ENCODE measurements at places on chromosomes 6 and 20. TPM values are rescaled to one million over a fixed set of nuclear protein-coding genes. Genes with fewer than 3 reads are reported as not detected.
A peak's percentile ranks its signal among the peaks of the same experiment; 100 is the strongest.

- no peak for DNase-seq
Measured at GRCh38 chr6:145960918-145961589, 3.1 kb downstream of the SHPRH start.

GRCh38 chr20:10910535-10911178 is 236.9 kb upstream of the JAG1 start:
- DNase-seq: no peak

GRCh38 chr20:49477200-49477599 is 5.3 kb downstream of the KCNB1 start:
- DNase-seq: no peak

DNA sequence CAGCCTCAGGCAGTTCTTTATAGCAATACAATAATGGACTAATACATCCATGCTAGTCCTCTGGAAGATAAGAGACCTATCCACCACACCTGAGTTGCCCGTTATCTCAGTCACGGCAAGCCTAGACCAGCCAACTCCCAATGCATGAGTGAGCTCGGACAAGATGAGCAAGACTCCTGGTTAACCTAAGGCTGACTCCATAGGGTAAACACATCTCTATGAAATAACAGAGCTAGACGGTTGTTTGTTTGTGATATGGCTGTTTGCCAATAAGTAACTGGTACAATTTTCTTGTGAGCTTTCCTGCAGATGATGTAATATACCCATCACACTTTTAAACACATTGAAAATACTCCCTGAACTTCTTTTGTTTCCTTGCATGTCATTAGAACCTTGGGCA is 70.6 kb upstream of the PHACTR1 start:
- DNase-seq: no peak

DNA sequence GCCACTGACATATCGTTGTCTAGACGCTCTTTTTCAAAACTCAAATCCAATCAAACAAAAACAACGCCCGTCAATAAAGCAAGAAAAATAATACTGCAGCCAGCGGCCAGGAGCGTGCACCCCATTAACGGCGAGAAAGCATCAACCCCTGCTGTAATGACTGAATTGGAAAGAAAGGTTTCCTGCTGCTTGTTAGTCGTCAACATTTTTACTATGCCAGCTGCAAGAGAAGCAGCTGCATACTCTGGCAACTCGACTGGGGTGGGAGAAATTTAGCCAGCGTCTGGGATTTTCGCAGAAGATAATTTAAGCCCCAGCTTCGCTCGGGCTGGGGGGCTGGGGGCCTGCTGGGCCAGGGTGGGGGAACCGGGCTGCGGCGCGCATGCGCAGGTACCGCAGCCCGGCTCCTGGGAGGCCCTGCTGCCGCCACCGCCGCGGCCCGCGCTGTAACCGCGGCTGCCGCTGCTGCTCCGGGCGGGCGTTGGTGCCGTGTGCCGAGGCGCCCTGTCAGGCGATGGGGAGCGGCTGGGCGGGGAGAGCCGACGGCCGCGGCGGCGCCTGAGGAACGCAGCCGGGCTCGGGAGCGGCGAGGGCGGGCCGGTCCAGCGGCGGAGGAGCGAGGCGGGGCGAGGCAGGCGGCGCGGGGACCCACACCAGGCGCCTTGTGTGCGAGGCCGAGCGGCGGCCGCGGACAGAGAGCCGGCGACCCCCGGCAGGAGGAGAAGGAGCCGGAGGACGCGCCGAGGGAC is 732 bp upstream of the STXBP5 start:
- peak; percentile 65 for DNase-seq

DNA sequence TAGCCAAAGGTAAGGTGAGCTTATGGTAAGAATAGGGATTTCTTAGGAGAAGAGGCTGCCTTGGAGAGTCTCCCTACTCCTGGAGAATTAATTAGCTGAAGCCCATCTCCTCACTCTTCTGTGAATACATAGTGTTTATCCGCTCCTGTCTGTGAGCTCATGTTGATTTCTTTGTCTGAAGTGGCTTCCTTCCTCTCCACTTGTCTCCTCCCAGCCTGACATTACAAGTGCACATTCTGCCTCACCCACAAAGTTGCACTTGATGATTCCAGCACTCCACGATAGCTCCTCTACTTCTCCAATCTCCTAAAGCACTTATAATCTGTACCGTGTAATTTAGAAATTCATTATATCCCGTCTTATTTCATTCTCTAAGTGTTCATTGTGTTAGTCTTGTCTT is 287.2 kb downstream of the QKI start:
- no peak for DNase-seq

DNA sequence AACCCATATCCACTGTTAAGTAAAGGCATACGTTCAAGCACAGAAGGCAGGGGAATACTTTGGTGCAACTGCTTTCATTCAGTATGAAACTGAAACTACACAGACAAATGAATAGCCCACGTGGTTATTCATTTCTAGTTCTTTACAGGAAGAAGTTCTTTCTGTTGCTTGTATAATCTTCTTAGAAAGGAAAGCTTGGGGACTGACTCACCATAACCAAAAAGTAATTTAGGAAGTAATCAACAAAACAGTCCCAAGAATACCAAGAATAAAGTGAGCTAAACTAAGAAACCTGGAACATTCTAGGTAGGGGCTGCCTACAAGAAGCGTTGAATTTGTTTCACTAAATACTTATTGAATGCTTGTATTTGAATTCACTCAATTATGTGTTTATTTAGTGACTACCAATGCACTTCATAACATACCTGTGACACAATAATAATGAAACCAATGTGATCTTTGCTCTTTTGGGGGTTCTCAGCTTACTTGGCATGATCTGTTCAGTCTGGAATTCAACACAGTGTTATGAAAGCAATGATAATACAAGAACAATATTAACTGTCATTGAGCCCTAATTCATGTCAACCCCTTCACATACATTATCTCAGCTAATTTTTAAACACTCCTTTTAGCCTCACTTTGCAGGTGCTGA is 25.1 kb upstream of the KIAA0408 start:
- no peak for DNase-seq

GRCh38 chr6:40556881-40557280 is 30.3 kb downstream of the LRFN2 start:
- no peak for DNase-seq

GRCh38 chr6:57221191-57221935 is 744 bp downstream of the RAB23 start:
- DNase-seq: peak; percentile 79

DNA sequence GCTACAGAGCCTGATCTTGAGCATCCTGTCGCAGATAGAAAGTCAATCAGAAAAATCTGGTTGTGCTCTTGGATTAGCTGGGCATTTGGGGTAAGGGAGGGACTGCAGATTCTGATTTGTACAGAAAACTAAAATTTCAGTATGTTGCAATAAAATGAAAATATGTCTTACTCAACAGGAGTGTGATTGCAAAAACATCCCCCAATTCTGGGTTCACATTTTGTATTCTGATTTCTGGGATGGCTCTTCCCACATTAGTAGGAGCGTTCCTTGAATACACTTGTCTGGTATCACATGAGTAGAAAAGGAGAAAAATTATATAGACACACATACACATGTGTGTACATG is 40.5 kb downstream of the PANK2 start:
- DNase-seq: no peak

DNA sequence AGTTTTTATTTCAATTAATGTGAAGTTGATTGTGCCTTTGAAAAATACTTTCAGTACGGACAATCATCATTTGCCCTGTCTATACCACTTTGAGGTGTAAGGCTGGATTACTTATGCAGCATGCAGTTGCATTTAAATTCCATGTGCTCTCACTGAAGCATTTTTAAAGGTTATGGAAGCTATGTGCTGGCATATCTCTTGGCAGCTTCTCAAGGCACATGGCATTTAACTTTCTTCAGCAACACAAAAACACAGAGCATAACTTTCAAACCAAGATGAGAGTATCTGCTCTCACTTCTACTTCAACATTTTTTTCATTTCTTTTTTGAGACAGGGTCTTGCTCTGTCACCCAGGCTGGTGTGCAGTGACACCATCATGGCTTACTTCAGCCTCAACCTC is 360.6 kb upstream of the RUNX2 start:
- no peak for DNase-seq

- no peak for DNase-seq
Measured at GRCh38 chr6:162463576-162463975, 264.0 kb downstream of the PRKN start.

- no peak for DNase-seq
Measured at GRCh38 chr20:53899351-53900167, 170.8 kb downstream of the BCAS1 start.

- DNase-seq: no peak
Measured at GRCh38 chr6:66189915-66190314, 482.9 kb upstream of the EYS start.

GRCh38 chr6:99119109-99120031 is 171.6 kb upstream of the FBXL4 start:
- DNase-seq: peak; percentile 52

DNA sequence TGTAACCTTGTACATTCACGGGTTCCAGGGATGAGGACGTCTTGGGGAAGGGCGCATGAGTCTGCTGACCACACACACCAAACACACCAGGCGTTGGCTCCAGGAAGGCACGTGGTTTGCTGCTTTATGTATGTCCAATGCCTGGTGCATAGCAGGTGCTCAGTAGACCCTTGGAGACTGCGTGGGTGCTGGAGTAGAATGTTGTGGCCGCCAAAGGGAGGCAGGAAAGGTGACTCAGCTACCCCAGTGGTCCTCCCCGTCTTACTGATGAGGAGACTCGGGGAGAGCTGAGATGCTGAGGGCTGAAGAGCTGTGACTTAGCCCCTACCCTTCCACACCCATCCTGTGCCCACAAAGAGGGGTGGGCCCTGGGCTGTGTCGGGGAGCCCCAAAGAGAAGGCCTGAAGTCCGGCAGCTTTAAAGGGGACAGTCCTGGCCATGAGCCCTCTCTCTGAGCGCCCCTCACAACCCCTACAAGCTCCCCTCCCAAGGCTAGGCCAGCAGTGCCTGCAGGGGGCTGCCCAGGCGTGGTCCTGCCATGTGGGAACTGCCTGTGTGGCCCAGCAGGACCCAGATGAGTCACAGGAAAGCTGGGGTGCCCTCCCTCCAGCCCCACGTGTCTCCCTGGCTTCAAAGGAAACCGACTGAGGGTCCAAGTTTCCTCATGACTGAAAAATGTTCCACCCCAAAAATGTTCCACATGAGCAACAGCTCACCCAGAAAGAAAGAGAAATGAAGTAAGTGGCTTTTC is 28.0 kb upstream of the PTGIS start:
- no peak for DNase-seq

DNA sequence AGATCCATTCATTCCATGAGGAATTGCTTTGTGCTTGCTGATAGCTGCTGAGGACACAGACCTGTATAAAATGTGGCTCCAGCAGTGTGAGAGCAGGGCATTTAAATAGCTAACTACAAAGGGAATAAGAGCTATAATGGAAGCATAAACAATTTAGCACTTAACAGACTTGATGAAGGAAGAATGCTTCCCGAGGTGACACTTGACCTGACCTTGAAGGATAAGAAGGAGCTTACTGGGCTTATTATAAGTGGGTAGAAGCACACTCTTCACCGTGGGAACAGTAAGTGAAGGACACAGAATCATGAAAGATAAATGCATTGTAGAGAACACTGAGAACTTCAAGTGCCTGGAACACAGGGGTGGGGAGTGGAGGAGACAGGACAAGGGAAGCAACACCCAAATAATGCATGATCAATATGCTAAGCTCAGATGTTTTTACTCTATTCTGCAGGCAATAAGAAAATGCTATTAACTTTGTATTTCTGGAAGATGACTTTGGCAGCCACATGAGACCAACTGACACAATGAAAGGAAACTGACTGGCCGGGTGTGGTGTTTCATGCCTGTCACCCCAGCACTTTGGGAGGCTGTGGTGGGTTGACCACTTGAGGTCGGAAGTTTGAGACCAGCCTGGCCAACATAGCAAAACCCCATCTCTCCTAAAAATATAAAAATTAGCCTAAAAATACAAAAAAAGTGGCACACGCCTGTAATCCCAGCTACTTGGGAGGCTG is 84.2 kb downstream of the EPB41L2 start:
- no peak for DNase-seq

- DNase-seq: no peak
Measured at GRCh38 chr6:98633886-98634285, 200.5 kb upstream of the POU3F2 start.

GRCh38 chr6:165585060-165585459 is 78.0 kb downstream of the PDE10A start:
- no peak for DNase-seq

ERVFRD-1 gene
- polyA plus RNA-seq: 0.07 TPM

CSTF1 gene
- polyA plus RNA-seq: 42.1 TPM

PGC gene
- 0.16 TPM for polyA plus RNA-seq

OR12D2 gene
- polyA plus RNA-seq: not detected

ZBTB9 gene
- 13.7 TPM for polyA plus RNA-seq

GDAP1L1 gene
- 0.21 TPM for polyA plus RNA-seq

BCAS1 gene
- 4.6 TPM for polyA plus RNA-seq

SAMHD1 gene
- 25.6 TPM for polyA plus RNA-seq

PMEPA1 gene
- 16.2 TPM for polyA plus RNA-seq

DACT2 gene
- 25.0 TPM for polyA plus RNA-seq
